ENCODE measurements at places on chromosomes 2 and 18.

- no peak for DNase-seq
Measured at GRCh38 chr2:160747501-160748170, 254.0 kb upstream of the RBMS1 start.

GRCh38 chr18:58507880-58508279 is 121.0 kb downstream of the ALPK2 start:
- DNase-seq, result no peak

GRCh38 chr2:192546565-192546964 is 351.8 kb upstream of the TMEFF2 start:
- no peak for DNase-seq

DNA sequence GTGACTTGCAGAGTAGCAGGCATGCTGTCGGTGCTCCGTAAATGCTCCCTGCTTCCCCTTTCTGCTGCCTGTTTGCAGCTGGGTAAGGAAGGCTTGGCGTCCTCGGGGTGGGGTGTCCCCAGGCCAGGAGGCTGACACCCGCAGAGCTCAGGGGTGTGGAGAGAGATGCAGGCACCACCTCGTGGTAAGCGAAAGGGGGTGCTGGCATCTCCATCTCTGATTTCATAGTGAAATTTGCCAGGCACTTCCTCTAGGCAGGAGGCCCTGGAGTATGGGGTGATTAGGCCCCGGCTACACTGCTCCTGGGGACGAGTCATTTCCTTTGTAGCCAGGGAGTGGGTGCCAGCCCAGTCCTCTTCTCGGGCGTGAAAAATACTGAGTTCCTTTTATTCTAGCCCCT is 160.4 kb downstream of the KLHL29 start:
- no peak for DNase-seq

- DNase-seq, result no peak
Measured at GRCh38 chr2:236631281-236631855, 61.7 kb downstream of the ACKR3 start.

DNA sequence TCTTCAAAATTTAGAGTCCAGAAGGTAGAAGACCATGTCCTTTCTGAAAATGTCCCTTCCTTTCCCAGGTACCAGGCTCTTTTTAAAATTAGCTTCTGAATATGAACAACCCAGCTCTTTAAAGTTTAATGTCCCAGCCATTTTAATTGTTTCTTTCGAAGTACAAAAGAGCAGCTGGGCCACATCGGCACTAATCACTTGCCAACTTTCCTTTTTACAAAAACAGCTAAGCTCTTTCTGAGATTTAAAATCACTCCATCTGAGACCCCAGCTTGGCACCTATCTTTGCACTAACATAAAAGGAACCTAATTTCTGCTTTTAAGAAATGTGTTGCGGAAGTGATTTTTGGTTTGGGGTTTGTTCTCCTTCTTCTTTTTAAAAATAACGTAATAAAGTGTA is 2.6 kb downstream of the BOD1L2 start:
- no peak for DNase-seq

- peak; percentile 14 for DNase-seq
Measured at GRCh38 chr18:6414723-6415417, at the start of gene L3MBTL4. Gene L3MBTL4, minus strand, starts transcription at chr18:6414911. Its CDS starts 103,286 bp downstream, at chr18:6311625.

DNA sequence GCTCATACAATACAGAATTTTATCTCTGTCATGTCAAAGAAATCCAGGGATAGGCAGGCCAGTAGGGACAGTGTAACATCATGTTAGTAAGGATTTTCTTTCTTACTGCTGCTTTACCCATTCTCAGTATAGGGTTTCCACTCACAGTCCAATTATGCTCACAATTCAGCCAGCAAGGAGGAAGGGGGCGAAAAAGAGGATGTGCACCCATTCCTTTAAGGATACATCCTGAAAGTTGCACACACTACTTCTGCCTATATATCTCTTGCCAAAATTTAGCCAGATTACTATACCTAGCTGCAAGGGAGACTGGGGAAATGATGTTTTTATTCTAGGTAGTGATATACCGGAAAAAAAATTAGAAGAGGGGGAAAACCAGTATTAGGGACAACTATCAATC is 66.1 kb downstream of the BAZ2B start:
- no peak for DNase-seq

DNA sequence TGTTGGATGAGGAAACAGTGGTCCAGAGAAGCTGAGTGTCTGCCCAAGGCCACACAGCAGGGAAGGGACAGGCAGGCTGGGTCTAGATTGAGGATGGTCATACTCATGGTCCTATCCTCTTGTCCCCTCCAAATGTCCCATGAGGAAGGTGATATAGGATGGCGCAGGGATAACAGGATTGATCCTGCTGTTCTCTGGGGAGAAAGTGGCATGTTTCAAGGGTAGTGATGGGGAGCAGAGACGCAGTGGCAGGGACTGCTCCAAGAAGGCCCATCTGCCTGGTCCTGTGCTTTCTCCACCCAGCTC is 24.6 kb downstream of the HS1BP3 start:
- DNase-seq, result no peak

DNA sequence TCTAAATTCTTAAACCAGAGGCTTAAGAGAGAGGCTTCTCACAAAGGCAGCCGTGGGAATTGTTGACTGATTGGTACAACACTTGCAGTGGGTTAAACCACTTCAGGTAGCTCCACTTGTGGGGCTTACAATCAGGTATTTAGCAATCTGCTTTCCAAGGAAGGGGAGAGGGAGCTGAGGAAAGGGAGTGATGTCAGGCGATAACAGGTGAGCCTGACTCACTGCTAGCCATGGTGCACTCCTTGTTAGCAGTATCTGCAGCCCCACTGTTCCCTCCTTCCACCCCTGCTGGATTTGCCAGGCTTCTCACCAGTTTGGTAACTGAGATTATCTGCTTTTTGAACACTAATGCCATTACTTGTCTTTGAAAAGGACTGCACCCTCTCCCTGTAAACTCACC is 1056.7 kb upstream of the FANCL start:
- no peak for DNase-seq

- no peak for DNase-seq
Measured at GRCh38 chr2:37918742-37919186, 6.3 kb upstream of the RMDN2 start.
